ENCODE measurements at places on chromosomes 1 and 21. TPM values are rescaled to one million over a fixed set of nuclear protein-coding genes. Genes with fewer than 3 reads are reported as not detected.

- H3K4me1 ChIP-seq = peaks cover 5% of the 10 kb centered on the region
- H3K27ac ChIP-seq = no peak overlapping the region
- H3K4me3 ChIP-seq = no peak overlapping the region
- no peaks in the 10 kb centered on the region for H3K36me3 ChIP-seq
These were observed 50.3 kb downstream of the SLX9 start for GRCh38 chr21:44989943-44990780.

DNA sequence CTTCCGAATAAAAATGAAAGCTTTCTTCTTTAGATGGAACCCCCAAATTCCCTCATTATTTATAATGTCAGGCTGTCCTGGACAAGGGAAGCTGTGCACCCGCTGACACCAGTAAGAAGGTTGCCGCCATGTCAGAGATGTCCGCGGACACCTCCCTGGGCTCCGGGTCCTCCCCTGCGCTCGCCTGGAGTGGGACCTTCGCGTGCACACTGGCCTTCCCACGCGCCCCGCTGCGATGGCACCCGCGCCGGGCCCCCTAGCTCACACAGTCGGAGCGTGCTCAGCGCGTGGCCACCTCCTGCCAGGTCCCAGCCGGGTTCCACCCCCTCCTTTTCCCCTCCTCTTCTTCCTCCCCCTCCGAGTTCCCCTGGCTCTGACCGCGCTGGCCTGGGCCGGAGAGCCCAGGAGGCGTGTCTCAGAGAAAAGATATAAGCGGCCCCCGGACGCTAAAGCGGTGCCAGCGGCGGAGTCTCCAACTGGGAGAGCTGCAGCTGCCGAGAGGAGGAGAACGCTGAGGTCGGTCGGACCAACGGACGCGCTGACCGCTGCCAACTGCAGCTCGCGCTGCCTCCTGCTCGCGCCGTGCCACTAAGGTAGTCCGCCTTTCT lies at the start of gene G0S2:
G0S2 (plus strand) TSS at position 456 of the 608 bp plus-strand sequence. CDS start 273 bp downstream, outside the sequence.
- peak within 1 kb of the TSS; percentile 84 for H3K27ac ChIP-seq
- peak within 1 kb of the TSS; percentile 54 for H3K4me3 ChIP-seq
- H3K27me3 ChIP-seq = peaks cover 43% of the 10 kb centered on the region
- peaks cover 62% of the 10 kb centered on the region for H3K4me1 ChIP-seq

- DNase-seq = no peak
- no peak overlapping the region for H3K4me3 ChIP-seq
- no peaks in the 10 kb centered on the region for H3K4me1 ChIP-seq
These were observed 45.4 kb downstream of the TNFSF18 start for GRCh38 chr1:173005196-173005864.

DNA sequence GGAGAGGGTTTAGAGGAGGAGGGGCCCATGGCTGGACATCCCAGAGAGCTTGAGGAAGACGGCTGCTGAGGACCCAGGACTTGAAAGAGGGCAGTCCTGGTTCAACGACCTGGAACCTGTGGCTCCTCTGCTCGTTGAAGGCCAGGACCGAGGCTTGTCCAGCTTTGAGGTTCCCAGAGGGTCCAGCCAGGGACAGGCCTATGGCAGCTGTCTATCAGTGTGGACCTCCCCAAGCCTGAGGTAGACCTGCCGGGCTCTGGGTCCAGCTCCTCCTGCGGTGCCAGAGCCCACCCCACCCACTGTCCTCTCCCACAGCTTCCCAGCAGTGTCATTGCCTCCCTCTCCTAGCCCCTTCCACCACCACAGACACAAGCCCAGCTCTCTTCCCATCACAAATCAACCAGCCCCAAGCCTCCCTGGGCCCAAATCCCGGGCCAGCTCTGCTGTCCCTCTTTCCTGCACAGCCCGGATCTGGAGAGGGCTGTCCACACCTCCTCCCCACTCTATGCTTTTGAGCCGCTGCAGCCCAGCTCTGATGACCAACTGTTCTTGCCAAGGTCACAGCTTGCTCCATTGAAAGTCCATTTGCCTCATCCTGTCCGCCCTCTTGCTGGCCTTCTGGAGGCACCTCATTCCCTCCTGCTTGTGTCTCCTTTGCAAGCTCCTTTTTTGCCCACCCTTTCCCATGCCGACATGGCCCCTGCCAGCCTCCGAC lies 48.7 kb upstream of the EDN2 start:
- no peak overlapping the region for H3K4me3 ChIP-seq
- H3K27me3 ChIP-seq = no peaks in the 10 kb centered on the region
- H3K27ac ChIP-seq = no peak overlapping the region
- no peaks in the 10 kb centered on the region for H3K36me3 ChIP-seq
- peaks cover 7% of the 10 kb centered on the region for H3K4me1 ChIP-seq

DNA sequence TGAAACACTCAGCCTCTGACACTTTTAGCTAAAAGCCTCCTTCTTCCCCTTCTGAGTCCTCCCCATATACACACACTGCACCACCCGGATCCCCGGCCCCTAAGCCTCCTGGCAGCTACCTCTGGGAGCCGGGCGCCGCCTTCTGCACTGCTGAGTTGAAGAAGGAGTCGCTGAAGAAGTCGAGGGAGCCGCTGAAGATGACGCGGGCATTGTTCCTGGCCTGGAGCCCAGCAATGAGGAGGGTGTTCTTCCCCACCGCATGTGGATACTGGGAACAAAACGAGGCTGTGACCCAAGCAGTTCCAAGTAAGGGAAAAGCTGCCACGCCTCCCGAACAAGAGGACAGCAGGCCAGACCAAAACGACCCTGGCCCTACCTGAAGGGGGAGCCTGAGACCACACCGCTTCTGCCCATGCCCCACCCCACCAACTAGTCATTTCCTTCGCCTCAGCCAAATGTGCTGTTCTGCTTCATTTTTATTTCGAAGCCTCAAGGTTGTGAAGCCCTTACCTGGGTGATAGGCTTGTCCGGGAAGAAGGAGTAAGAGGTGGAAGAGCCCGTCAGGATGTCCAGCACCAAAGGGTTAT lies 7.0 kb downstream of the DDOST start:
- no peaks in the 10 kb centered on the region for H3K27me3 ChIP-seq
- DNase-seq = no peak
- H3K4me1 ChIP-seq = peaks cover 12% of the 10 kb centered on the region
- no peaks in the 10 kb centered on the region for H3K36me3 ChIP-seq
- H3K27ac ChIP-seq = no peak overlapping the region

GRCh38 chr1:184028854-184029623 lies 8.5 kb downstream of the COLGALT2 start:
- no peaks in the 10 kb centered on the region for H3K27me3 ChIP-seq
- H3K4me1 ChIP-seq = no peaks in the 10 kb centered on the region
- no peaks in the 10 kb centered on the region for H3K36me3 ChIP-seq
- H3K27ac ChIP-seq = no peak overlapping the region
- H3K4me3 ChIP-seq = no peak overlapping the region

DNA sequence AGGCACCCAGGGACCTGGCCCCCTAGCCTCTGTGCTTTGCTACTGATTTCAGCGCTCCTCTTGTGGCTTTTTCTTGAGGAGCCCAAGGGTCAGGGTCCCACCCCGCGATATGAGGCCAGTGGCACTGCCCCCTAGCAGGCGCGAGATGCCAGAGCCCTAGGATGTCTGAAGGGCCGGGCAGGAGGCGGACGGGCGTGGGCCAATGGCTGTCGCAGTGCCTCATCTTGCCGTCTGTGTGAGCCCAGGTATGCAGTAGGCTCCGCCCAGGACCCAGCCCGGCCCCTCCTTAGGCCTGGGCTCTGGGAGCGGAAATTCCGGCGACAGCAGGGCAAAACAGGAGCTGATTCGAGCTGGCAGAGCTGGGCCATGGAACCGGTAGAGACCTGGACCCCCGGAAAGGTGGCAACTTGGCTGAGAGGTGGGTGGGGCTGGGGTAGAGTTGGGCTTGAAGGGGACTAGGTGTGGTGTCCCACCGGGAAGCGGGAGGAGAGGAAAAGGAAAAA lies at the start of gene CNKSR1:
CNKSR1 (plus strand) TSS at position 310 of the 503 bp plus-strand sequence; CDS start at position 367, 57 bp downstream.
- H3K27me3 ChIP-seq = no peaks in the 10 kb centered on the region
- DNase-seq = peak; percentile 78
- H3K4me3 ChIP-seq = peak within 1 kb of the TSS; percentile 9
- H3K36me3 ChIP-seq = peaks cover 8% of the 10 kb centered on the region
- peak within 1 kb of the TSS; percentile 33 for H3K27ac ChIP-seq

DNA sequence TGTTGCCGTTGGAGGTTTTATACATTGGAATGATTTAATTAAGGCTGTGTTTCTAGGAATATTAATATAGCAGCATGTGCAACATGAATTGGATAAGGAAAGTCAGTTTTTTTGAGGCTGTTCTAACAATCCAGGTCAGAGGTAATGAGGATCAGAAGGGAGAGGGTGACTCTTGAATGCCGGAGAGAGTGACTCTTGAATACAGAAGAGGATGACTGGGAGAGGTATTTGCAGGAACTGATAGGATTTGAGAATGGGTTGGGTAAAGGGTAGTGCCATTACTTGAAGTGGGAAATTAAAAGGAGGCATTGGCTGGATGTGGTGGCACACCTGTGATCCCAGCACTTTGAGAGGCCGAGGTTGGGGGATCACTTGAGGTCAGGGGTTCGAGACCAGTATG lies 55.6 kb upstream of the MACF1 start:
- peak overlapping the region; percentile 28 for H3K27ac ChIP-seq
- H3K27me3 ChIP-seq = no peaks in the 10 kb centered on the region
- peaks cover 64% of the 10 kb centered on the region for H3K4me1 ChIP-seq
- no peaks in the 10 kb centered on the region for H3K36me3 ChIP-seq
- no peak for DNase-seq

DNA sequence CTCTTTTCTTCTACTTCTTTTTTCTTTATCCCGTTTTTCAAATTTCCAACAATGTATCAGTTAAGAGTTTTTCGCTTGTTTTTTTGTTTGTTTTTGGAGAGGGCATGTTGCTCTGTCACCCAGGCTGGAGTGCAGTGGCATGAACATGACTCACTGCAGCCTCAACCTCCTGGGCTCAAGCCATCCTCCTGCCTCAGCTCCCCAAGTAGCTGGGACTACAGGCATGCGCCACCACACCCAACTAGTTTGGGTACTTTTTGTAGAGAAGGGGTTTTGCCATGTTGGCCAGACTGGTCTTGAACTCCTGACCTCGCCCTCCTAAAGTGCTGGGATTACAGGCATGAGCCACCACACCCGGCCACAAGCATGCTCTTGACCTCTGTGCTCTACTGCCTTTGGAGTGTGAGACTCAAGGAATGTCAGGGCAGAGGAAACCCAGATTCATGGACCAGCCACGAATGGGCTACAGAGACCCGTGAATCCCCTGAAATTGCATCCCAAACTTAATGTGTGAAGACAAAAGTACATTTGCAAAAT lies 65.1 kb upstream of the HSD17B7 start:
- no peak for DNase-seq
- no peaks in the 10 kb centered on the region for H3K27me3 ChIP-seq
- no peak overlapping the region for H3K27ac ChIP-seq
- no peaks in the 10 kb centered on the region for H3K36me3 ChIP-seq
- no peaks in the 10 kb centered on the region for H3K4me1 ChIP-seq

- no peaks in the 10 kb centered on the region for H3K4me1 ChIP-seq
- no peak for DNase-seq
- H3K36me3 ChIP-seq = no peaks in the 10 kb centered on the region
These were observed 126.3 kb downstream of the PTPN14 start for GRCh38 chr1:214425101-214425500.

GRCh38 chr1:203028067-203028783 lies 1.9 kb downstream of the PPFIA4 start:
- H3K27me3 ChIP-seq = peaks cover 4% of the 10 kb centered on the region
- H3K4me3 ChIP-seq = no peak overlapping the region
- peaks cover 13% of the 10 kb centered on the region for H3K4me1 ChIP-seq
- peaks cover 19% of the 10 kb centered on the region for H3K36me3 ChIP-seq
- H3K27ac ChIP-seq = no peak overlapping the region
- no peak for DNase-seq

DNA sequence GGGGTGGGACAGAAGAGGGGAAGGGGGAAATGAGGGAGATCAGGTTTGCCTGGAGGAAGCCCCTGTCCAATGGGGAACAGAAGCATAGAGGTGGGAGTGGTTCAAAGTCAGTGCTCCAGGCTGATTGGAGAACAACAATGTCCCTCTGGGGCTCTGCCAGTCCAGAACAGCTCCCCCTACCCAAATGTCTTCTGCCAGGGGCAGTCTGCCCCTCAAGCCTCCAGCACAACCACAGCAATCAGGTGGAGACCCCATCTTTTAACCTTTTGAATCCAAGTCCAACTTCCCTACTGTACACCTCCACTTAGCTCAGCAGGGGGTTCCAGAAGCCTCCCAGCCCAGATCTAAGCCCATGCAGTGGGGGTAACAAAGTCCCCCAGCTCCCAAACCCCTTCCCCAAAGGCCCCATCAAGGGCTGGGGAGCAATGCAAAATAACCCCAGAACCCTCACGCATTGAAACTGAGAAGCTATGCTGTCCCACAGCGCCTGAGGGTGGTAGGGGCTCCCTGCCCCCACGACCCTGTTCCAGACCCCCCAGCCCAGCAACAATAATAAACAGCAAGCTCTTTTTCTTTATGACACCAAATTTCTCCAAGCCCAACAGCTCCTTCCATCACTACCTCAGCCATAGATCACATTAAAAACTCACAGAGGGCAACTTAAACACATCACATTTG lies 3.3 kb downstream of the AHDC1 start:
- H3K4me1 ChIP-seq = peaks cover 70% of the 10 kb centered on the region
- DNase-seq = peak; percentile 52
- H3K4me3 ChIP-seq = no peak overlapping the region
- no peak overlapping the region for H3K27ac ChIP-seq

GRCh38 chr1:33429856-33430691 lies 821 bp downstream of the PHC2 start:
- H3K27me3 ChIP-seq = no peaks in the 10 kb centered on the region
- H3K4me1 ChIP-seq = peaks cover 46% of the 10 kb centered on the region
- H3K27ac ChIP-seq = peak overlapping the region; percentile 68
- no peaks in the 10 kb centered on the region for H3K36me3 ChIP-seq

DNA sequence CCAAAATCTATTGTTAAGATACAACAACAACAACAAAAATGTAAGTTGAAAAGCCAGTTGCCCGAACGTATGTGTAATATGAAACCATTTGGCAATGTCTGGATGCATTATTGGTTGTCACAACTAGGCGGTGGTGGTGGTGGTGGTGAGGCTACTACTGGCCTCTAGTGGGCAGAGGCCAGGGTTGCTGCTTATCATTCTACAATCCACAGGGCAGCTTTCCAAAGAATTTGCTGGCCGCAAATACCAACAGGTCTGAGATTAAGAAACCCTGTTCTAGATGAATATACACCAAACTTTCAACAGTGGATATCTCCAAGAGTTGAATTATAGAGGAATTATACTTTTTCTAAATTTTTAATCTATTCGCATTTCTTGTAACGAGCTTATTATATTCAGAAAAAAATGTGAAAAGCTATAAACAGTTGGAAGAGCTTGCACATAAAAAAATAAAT lies 26.8 kb upstream of the ZNF697 start:
- peak; percentile 37 for DNase-seq
- H3K4me3 ChIP-seq = no peak overlapping the region
- H3K4me1 ChIP-seq = peaks cover 6% of the 10 kb centered on the region
- no peaks in the 10 kb centered on the region for H3K27me3 ChIP-seq

Gene OR14K1
- not detected for polyA plus RNA-seq

Gene SLAMF8
- polyA plus RNA-seq = 1.4 TPM

Gene C21orf58
- 19.7 TPM for polyA plus RNA-seq

Gene ERICH3
- 4.8 TPM for polyA plus RNA-seq

Gene GJB3
- polyA plus RNA-seq = not detected

Gene NUP210L
- 0.20 TPM for polyA plus RNA-seq

Gene SLC30A2
- 0.27 TPM for polyA plus RNA-seq

Gene MRPS15
- polyA plus RNA-seq = 64.9 TPM

Gene EPHA8
- polyA plus RNA-seq = 0.18 TPM

Gene AZIN2
- polyA plus RNA-seq = 8.7 TPM

Gene TAS1R1
- 0.07 TPM for polyA plus RNA-seq

Gene ANKRD34A
- polyA plus RNA-seq = 1.0 TPM
